ENCODE measurements at places on chromosomes 6 and 20. TPM values are rescaled to one million over a fixed set of nuclear protein-coding genes. Genes with fewer than 3 reads are reported as not detected.

Gene L3MBTL1
- polyA plus RNA-seq = 14.3 TPM

Gene SYNE1
- 104 TPM for polyA plus RNA-seq

Gene NRN1
- 10.7 TPM for polyA plus RNA-seq

Gene MATN4
- polyA plus RNA-seq = not detected

DNA sequence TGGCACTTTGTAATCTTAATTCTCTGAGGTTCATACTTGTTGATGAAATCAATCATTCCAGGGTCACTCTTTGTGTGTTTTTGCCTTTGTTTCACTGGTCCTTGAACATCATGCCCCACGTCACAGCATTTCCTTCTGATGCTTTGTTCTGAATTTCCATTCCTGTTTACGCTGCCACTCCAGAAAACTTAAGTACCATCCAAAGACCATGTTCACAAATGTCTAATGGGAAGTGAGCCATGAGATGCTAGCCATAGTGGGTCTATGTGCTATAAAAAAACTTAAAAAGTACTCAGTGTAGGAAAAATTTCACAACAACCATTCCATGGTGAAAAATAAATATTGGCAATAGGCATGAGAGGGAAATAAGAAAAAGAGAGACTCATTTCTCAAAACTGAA lies 232.0 kb downstream of the IBTK start:
- DNase-seq = no peak

- DNase-seq = no peak
These were observed 182.6 kb downstream of the ERMARD start for GRCh38 chr6:169933839-169934698.

DNA sequence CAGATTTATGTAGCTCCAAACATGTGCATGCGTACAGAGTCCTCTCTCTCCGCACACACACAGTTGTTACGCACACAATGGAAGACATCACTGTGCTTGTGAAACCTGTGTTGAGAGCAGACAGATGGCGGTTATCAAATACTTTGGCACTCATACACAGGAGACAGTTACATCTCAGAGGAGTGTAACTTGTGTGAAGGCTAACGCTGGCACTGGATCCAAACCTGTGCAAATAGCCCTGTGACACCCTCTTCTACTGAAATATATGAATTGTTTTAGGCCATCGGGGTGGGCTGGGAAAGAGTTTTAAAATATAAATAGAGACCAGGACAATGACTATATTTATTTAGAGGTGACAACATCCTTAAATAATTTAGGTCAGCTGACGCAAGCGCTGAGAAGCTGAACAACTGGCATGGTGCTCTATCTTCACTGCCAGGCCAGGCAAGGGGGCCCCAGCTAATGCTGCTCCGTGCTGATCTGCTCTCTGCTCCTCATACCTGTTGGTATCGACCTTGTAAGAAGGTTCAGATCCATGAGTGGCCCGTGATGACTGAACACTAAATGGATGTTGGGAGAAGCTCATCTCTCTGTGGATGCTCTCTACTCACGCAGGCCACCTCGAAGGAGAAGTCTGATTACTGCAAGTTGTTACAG lies 69.4 kb downstream of the FOXC1 start:
- no peak for DNase-seq

GRCh38 chr20:20407891-20408805 lies 40.2 kb downstream of the INSM1 start:
- no peak for DNase-seq

GRCh38 chr6:129454488-129454887 lies 255.5 kb downstream of the ARHGAP18 start:
- no peak for DNase-seq

- DNase-seq = no peak
These were observed 83.4 kb downstream of the ADGRB3 start for GRCh38 chr6:68718385-68719073.

DNA sequence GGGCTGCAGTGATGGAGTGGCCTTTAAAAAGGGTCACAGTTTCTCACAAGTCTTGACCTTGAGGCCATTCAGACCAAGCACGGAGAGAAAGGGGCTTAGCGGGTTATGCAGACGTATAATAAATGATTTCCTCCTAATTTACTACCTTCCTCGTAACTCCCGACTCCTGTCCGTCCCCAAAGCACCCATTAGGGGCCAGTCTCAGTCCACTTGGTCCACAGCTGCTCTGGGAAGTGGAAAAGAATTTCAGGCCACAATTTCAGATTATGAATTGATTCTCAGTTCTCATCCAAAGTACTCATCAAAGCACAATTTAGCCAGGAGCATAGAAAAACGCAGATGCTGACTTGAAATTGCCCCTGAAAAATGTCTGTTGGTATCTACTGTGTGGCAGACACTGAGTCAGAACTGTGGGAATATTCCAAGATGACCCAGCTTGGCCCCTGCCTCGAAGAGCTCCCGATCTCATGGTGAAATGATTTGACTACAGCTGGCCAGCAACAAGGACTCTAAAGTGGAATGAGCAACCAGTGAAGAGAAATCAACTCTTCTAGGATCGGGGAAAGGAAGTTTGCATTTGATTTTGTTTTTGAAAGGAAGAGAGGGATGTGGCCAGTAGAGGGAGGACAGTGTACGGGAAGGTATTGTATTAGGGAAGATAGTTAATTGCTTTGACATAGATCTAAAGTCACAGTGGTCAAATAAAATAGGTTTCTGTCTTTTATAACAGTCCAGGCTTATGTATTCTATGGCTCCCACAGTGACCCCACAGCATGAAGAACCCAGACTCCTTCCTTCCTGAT lies 15.2 kb upstream of the STK35 start:
- no peak for DNase-seq

Data from left lung (tissue), 14 donors.